ENCODE measurements at places on chromosomes 7 and 10.

DNA sequence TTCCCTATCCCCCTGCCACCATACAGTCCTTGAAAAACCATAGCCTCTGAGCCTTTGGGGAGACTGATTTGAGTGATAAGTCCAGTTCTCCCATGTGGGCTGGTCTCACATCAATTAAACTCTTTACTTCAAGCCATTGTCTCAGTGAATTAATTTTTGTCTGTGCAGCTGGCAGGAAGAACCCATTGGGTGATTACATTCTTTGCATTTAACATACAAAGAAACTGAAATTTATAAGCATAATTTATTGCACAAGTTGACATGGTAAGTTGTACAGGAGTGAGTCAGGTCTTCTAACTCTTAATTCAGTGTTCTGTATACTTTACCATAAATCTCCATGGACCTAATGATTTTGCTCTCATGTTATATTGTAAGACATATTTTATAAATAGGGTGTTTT lies 1613.0 kb upstream of the LRRTM3 start:
- no peak for DNase-seq

DNA sequence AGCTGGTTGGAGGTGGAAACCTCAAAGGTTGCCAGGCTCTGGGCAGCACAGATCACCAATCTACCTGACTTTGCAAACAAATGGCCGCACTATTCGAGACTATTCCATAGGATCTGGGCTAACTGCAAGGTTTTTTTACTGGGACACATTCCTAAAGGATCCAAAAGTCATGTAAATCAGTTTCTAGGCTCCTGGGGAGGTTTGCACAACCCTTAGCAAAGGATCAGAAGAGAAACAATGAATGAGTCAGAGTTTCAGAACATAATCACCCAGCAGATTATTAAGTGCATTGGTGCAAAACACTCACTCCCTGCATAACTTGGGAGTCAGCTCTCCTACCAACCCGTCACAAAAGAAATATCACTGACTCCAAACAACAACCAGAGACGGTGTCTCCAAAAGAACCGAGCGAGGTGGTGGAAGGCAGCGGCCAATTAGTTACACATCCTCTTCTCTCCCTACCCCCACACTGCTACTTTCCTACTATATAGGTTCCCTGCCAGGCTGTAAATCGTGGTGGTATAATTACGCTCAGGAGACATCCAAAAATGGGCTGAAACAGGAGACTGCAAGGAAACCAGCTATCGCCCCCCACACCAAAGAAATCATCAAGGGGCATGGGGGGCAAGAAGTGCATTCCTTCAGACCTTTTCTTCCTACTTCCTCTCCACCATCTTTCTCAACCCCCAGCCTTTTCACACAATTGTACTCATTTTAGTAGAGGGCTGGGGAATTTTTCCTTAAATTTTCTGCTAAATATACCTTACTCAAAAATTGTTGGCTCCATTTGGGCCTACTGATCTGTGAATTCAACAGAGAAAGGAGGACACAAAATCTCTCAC lies 3.2 kb downstream of the UBE2H start:
- DNase-seq = no peak

DNA sequence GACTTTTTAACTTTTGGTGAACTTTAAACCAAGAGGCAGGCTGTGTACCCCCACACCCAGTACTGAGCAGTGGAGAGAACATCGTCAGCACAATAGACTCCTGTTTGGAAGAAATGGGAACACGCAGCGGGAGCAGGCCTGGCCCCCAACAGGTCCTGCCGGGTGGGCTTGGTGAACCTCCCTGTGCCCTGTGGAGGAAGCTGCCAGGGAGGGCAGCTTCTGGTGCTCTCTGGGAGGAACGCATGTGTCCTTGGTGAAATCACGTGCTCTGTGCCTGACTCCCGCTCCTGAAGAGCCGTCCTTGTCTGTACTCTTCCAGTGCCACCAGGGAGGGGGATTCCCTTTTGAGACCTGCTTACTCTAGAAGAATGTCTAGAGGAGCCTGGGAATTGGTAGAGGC lies 31.6 kb downstream of the CHAT start:
- DNase-seq = no peak

- DNase-seq = no peak
These were observed 6.5 kb downstream of the FAM53B start for GRCh38 chr10:124737708-124738107.

GRCh38 chr7:149598721-149599308 lies 101.2 kb upstream of the ZNF746 start:
- DNase-seq = no peak

DNA sequence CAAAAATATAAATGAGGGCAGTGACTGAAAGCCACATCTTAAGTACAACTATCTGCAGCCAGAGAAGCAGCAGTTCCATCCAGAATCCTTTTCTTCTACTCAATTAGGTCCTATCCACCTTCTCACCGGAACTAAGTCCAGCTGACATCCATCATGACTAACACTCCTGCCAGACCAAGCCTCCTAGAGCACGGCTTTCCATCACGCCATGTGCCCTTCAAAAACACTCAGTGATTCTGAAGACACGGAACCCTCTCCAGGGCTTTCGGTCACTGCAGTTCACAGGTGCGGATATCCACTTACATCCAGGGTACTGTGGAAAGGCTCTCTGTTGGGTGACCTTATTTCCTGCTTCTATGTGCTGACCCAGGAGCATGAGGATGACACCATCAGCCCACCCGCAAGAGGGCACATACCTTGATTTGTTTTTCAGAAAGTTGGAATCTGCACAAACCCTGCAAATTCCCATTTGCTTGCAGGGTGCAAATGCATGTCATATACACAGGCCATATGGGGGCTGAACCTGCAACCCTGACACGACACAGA lies 64.3 kb downstream of the FAM171A1 start:
- no peak for DNase-seq

DNA sequence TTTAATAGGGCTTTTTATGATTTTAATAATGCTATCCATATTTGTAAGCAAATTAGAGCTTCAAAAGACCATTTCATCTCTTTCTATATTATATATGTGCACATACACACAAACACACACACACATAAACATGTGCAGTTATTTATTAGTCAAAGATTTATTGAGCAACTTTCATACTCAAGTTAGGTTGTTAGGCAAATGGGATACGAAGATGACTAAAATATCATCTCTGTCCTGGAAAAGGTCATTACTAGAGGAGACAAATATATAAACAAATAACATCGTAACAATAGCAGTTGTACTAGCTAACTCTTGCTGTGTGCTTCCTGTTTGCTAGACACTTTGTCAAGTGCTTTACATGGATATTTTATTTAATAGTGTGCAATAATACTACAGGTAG lies 307.9 kb downstream of the SNX13 start:
- no peak for DNase-seq

- no peak for DNase-seq
These were observed 149.5 kb downstream of the AHR start for GRCh38 chr7:17447728-17448478.

DNA sequence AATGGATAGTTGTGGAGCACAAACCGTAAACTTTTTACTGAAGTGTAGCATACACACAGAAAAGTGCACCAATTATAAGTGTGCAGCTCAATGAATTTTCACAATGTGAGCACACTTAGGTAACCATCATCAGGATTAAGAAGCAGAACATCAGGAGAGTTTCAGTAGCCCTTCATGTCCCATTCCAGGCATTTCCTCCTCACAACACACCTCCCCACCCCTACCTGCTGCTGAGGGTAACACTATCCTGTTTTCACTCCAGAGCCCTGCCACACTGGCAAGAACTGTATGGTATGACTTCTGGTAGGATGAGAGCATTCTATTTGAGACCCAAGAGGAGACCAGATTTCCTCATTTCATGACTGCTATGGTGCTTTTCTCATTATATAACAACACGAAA lies 166.5 kb downstream of the PPP1R3A start:
- no peak for DNase-seq

DNA sequence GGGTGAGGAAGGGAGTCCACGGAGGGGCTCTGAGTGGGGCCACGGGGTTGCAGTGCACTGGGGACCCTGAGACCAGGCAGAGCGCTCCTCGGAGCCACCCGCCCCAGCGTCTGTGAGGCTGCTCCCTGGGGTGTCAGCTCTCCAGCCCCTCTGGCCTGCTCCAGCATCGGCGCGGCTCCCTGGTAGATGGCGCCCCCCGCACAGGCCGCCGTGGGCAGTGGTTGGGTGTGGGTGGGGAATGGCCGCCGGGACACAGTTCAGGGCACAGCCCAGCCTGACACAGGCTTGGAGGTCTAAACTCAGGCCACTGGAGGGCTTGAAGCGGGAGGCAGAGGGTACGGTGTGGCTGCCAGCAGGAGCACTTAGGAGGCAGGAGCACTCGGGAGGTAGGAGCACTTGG lies 222.6 kb upstream of the PPP2R2D start:
- DNase-seq = no peak

- DNase-seq = no peak
These were observed 136.6 kb upstream of the CCDC6 start for GRCh38 chr10:60042914-60043313.

GRCh38 chr10:129063877-129064276 lies 403.2 kb upstream of the MGMT start:
- DNase-seq = no peak

DNA sequence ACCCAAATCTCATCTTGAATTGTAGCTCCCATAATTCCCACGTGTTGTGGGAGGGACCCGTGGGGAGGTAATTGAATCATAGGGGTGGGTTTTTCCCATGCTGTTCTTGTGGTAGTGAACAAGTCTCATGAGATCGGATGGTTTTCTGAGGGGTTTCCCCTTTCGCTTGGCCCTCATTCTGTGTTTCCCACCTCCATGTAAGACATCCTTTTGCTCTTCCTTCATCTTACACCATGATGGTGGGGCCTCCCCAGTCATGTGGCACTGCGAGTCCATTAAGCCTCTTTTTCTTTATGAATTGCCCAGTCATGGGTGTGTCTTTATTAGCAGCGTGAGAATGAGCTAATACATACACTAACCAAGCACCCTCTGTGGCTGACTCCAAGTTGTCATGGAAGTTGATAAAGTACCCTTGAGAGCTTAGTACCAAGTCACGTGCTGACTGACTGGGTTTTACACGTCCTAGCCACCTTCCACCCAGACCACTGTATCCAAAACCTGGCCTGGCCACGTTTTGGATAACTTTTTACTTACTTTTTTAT lies 614.4 kb downstream of the SDK1 start:
- no peak for DNase-seq

DNA sequence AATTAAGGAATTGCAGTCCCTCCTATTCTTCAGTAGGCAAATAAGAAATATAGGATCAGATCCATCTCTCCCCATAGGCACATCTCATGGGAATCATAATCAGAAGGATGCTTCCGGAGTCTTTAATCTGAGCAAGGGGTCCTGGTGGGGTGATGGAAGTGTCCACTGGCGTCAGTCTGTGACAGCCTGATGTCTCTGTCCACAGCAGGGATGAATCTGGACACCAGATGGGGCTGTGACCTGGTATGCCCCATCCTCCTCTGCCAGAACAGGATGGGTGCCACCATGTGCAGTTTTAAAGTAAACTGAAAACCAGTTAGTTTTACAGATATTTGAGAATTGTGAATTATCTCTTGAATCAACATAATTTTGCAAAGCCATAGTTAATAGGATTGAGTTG lies 148.7 kb downstream of the C1GALT1 start:
- no peak for DNase-seq

DNA sequence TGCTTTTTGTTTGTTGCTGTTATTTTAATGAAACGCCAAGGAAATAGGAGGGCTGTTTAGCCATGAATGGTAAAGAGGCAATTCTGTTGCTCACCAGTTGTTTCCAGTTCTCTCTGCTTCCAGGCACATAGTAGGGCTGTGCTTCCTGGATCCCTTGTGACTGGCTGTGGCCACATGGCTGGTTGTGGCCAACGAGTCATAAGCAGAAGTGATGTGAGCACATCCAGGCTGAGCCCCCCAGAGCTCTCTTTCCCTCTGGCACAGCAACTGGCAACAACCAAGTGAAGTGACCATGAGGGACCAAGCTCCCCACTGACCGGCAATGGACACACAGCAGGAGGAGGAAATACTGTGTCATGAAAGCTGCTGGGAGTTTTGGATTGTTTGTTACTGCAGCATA lies 10.3 kb downstream of the GRID1 start:
- DNase-seq = no peak

GRCh38 chr7:97064972-97065587 lies 40.4 kb upstream of the DLX5 start:
- no peak for DNase-seq

GRCh38 chr7:117086788-117087187 lies 133.5 kb downstream of the ST7 start:
- no peak for DNase-seq

DNA sequence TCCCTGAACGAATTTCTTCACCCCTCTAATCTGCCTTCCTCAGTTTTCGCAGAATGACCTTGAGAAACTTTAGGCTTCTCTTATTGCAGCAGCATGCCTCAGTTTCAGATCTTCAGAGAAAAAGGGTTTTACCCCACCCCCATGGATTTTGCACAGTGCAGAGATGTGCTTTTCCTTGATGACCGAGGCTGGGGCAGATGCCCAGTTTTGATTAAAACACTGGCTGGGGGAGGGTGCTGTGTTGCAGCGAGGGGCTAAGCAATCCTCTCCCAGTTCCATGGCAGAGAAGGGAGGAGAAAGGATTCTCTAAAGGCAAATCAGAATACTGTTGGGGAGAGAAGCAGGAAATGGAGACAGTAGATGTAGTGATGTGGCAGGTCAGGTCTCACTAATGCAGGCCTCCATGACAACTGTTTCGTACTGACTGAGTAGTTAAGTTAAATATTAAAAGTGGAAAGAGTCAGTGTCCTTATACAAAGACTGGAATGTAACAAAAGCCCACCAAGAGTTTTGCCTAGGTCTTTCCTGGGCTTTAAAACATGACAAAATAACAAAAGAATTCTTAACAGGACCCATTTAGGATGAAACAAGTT lies 50.8 kb upstream of the PDZD8 start:
- DNase-seq = no peak

- no peak for DNase-seq
These were observed 161.1 kb upstream of the FRMD4A start for GRCh38 chr10:14491811-14492210.

DNA sequence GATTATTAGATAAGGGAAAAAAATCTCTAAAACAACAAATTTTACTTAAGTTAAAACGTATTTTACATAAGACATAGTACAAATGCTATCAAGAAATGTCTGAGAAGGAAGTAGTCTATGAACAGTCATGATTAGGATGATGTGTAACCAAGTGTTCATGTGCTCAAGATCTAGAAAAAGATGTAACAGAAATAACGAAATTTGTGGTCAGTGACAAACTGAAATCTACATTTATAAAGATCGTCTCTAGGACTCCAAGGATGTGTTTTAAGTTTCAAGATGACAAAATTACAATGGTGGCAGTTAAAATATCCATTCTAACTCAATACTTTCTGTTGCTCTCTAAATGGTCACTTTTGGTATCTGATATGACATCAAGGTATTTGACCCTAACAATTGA lies 17.2 kb downstream of the PPP3CB start:
- DNase-seq = no peak

DNA sequence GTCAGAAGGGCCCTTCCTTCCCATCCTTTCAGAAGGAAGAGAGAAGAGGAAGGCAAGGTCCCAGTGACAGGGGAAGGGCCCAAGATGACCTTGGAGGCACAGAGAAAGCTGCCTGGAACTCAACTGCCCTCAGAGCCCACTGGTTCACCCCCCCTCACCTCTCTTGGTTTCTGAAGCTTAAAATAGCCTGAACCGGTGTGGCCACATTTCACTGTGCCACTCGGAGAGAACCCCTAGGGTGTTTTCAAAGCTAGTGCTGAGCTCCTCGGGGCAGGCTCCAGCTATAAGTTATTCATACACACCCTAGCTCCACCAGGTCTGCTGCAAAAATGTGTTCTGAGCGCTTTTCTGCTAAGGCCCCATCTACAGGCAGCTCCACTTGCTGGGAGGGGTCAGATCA lies 60.9 kb upstream of the ADRB1 start:
- DNase-seq = no peak

GRCh38 chr7:28192786-28193585 lies 12.4 kb upstream of the JAZF1 start:
- no peak for DNase-seq

GRCh38 chr10:98950106-98950505 lies 285.5 kb downstream of the HPSE2 start:
- DNase-seq = no peak

Measured in CD8-positive, alpha-beta memory T cell (primary cell).